Stimulated activated naive CD8-positive, alpha-beta T cell treated with anti-CD3 and anti-CD28 coated beads, Interleukin-15, Interleukin-2, amounts not matched to agents 100 U/mL and 50 U/mL, for 24 hours (primary cell): ENCODE measurements at places on chromosomes 6 and 20.

GRCh38 chr6:169885131-169885530 is 133.7 kb downstream of the ERMARD start:
- DNase-seq, result no peak

- DNase-seq, result no peak
These were observed 48.2 kb upstream of the ARG1 start for GRCh38 chr6:131524695-131525336.

DNA sequence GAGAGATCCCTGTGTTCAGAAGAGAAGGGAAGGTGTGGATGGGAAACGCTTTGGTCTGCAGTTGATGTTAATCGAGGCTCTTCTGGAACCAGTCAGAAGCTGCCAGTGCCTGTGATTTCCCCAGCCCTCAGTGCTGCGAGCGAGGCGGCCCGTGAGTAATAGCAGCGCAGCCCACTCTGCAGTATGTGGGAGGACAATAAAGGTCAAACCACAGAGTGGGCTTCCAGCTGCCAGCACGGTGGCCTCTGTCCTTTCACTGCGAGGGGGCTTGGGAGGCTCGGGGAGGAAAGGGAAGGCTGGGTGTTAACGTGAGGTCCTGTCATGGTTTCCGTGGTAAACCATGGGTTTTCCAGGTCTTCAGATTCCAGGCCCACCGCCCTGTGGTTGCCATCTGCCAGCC is 32.3 kb upstream of the TAGAP start:
- DNase-seq, result peak; percentile 82

- no peak for DNase-seq
These were observed 125.7 kb downstream of the TOX2 start for GRCh38 chr20:44040202-44040915.

GRCh38 chr6:149324428-149324827 is 6.9 kb downstream of the TAB2 start:
- DNase-seq, result no peak

DNA sequence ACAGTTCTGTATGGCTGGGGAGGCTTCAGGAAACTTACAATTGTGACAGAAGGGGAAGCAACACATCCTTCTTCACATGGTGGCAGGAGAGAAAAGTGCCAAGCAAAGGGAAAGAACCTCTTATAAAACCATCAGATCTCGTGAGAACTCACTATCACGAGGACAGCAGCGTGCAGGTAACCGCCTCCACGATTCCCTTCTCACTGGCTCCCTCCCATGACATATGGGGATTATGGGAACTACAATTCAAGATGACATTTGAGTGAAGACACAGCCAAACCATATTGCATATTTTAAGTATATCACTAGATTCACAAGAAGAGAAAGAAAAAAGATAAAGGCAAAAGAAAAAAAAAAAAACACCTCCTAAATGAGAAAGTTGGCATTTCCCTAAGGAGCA is 431.9 kb upstream of the RGS17 start:
- no peak for DNase-seq

GRCh38 chr6:169895926-169896761 is 144.7 kb downstream of the ERMARD start:
- no peak for DNase-seq

GRCh38 chr20:49699200-49699992 is 14.3 kb downstream of the B4GALT5 start:
- DNase-seq, result peak; percentile 26

GRCh38 chr6:13803581-13803980 is 10.8 kb downstream of the MCUR1 start:
- no peak for DNase-seq

DNA sequence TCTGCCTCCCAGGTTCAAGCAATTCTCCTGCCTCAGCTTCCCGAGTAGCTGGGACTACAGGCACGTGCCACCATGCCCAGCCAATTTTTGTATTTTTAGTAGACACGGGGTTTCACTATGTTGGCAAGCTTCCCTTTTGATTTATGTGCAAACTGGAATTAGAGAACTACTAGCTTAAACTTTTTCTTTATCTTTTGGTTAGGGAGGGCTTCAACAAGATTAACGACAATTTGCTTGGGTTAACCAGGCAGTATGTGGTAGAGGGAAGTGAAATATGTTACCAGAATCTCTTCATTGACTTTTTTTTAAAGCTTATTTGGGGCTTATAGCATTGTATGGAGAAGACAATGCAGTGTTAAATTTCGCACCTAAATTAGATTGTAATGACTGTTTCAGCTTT is 9.0 kb downstream of the MYO6 start:
- no peak for DNase-seq

DNA sequence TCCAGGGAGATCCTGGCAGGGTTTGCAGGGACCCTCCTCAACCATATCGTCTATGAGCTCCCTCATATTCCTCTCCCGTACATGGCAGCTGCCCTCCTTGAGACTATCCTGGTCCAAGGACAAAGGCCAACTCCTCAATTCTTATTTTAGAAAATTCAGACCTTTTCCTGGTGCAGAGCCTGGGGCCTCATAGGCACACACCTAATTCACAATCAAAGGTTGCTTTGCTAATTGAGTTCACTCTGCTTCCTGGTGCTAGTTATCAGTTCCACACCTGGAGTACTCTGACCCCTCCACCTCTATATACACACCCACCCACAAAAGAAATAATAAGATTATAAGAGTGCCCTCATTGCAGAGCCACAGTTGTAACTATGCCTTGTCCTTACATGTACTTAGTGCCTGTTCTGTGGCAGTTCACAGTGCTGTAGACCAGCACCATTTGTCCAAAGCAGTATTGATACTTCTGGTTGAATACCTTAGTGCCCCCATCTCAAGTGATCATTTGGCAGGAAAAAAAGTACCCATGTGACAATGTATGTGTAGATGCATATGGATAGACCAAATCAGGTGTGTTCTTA is 38.7 kb downstream of the GSS start:
- DNase-seq, result no peak

DNA sequence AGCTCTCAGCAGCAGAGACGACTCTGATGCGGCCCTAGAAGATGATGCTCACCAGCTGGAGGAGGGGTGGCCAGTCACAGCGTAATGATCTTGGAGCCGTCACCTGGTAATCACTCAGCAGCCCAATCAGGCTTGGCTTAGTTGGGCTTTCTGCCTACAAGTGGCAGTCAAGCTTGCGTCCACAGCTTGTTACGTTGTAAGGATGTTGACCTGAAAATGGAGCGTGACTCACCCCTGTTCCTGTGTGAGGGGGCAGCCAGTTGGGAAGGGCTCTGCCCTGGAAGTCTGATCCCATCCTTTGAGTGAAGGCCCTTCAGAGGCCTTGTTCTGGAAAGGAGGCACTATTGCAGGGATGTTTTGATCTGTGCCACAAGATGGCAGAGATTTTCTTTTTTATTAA is 49.8 kb downstream of the SPATA2 start:
- DNase-seq, result no peak

DNA sequence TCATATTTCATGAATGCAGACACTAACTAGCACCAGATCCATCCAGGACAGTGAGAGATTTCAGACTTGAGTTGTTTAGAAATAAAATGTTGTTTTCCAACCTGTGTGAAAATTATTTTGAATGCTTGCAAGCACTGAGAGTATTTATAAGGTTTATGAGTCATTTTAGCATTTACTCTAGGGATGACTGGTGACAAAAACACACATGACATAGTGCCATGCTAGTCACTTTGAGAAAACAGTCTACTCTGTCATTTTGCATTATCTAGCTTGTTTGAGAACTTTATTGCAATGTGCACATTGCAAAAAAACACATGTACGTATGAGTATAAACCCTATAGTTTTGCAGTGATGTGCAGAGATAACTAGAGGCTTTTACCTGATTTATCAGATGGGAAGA is 456.6 kb downstream of the LMBRD1 start:
- no peak for DNase-seq

DNA sequence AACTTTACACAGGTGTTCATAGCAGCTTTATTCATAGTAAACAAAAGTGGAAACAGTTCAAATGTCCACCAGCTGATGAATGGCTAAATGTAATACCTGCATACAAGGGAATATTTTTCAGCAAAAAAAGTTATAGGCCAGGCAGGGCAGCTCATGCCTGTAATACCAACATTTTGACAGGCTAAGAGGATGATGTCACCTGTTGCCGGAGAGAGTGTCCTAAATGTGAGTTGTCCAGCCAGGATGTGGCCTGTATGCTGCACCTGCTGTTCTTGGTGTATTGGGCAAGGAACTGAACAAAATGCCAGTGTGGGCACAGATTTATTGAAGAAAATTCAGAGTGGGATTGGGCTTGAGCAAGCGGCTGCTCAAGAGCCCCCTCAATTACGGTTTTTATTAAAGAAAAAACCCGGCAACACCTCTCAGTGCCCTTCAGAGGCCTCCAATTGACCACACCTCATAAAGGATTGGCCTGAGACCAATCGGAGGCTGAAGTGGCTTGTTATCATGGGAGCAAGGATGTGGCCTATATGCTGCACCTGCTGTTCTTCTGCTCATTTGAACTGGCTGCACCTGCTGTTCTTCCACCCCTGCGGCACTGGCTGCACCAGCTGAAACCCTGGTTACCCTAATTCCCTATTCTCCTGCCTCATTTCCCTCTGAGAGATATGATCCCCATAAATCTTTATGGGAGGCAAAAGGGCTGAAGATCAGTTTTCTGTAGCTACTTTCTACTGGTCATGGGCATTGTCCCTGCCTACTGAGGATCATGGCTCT is 164.3 kb upstream of the PROKR2 start:
- no peak for DNase-seq

DNA sequence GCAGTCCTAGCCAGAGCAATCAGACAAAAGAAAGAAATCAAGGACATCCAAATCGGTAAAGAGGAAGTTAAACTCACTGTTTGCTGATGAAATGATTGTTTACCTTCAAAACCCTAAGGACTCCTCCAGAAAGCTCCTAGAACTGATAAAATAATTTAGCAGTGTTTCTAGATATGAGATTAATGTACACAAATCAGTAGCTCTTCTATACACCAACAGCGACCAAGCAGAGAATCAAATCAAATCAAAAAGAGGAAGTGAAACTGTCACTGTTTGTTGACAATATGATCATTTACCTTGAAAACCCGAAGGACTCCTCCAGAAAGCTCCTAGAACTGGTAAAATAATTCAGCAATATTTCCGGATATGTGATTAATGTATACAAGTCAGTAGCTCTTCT is 21.7 kb downstream of the SERPINB9 start:
- DNase-seq, result no peak

- DNase-seq, result peak; percentile 26
These were observed 3.1 kb upstream of the INSM1 start for GRCh38 chr20:20364593-20365479.

DNA sequence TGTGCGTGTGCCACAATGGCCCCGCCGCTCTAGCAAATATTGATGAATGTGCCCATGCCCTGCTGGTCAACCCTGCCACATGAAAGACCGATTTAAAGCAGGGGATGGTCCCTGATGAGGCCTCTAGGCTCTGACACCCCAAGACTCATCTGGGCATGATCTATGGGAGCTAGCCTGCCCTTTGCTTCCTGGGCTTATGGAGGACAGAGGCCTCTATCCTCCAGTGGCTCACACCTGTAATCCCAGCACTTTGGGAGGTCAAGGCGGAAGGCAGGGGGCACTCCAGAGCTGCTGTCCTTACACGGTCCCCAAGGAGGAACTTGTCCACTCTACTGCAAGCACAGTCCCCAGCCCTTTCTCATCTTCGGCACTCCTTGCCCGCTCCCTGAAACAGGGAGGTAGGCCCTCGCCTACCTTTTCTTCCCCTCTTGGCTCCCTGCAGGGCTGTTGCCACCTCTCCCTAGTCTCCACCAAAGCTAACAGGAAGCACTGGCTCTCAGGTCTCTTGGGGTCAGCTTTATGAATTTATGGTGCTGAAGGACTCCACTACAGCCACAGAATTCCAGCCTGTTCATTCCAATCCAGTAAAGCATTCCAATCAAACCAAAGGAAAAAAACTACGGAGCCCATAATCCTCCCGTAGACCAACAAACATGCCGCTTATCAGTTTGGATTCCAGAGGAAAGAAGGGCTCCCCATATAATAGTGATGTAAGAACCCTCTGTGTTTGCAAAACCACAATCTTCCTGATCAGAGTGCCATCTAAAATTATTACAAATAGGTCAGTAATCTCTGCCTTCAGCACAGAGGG is 48.7 kb upstream of the FOXQ1 start:
- no peak for DNase-seq

DNA sequence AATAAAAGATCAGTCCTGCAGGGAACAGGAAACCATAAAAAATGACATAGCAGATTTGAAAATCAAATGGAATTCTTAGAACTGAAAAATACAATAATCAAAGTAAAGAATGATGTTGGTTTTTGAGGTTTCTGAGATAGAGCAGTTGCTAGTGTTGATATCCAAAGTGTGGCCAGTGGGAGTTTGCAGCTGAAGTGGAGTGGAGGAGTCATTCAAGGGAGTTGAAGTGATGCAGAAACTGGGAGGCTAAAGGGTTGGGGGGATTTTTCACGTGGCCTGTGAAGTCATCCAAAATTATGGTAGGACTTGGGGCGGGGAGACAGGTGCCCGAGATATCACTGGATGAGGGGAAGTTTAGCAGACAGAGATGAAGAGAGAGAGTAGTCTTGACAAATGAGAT is 123.6 kb downstream of the CDC5L start:
- no peak for DNase-seq

- DNase-seq, result no peak
These were observed 15.1 kb downstream of the TBC1D32 start for GRCh38 chr6:121319112-121319553.

DNA sequence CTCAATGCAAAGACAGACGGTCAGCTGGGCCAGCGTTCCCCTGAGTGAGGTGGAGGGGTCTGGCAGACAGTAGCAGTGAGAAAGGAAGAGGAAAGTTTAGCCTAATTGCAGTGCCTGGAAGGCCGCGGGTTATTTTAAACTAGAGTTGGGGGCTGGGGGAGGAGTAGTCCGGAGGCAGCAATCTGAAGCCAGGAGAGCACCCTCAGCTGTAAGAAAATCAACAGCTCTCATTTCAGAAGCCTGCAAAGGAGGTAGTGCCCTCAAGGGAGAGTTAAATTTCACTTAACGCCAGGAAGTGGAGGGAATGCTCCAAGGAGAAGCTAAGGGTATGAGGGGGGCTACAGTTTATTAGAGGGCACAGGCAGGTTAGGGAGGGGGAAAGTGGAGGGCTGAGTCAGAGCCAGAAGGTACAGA is 26.9 kb downstream of the RING1 start:
- DNase-seq, result no peak

GRCh38 chr6:52186480-52186879 is 305 bp downstream of the IL17A start:
- DNase-seq, result no peak

DNA sequence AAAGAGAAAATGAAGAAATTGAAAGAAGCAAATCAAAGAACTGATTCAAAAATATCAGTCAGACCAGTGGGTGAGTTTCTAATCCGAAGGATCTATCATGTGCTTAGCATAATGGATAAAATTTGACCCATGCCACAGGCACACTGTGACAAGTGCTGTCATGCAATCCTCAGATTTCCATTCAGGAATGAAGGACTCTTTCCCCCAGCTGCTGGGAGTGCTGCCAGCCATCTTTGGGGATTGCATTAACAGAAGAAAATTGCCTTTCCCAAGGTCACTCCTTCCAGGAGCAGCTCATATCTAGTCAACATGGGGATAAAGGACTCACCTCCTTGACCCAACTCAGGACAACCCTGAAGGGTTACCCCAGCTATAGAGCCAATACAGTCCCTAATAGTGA is 316.7 kb upstream of the TBX18 start:
- no peak for DNase-seq
